ENCODE measurements at places on chromosomes 2 and 18.

- DNase-seq: no peak
These were observed 397.9 kb downstream of the NYAP2 start for GRCh38 chr2:225797394-225797793.

GRCh38 chr2:131143803-131144202 lies 38.7 kb downstream of the PLEKHB2 start:
- no peak for DNase-seq

DNA sequence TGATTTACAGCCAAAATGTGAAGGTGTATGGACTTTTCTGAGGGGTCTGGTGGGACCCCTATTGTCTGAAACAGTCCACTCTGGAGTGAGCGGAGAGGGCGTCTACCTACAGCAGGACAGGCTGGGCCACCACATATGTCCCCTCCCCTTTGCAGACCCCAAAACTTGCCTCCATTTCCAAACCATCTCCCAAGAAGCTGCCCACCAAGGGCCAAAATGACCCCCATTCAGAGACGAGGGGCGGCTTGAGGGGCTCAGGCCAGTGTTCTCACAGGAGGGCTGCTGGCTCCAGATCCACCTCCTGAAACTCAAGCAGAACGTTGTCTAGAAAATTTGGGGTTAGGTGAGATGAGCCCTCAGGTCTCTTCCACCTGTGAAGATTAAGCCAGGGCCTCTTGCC lies 161.1 kb upstream of the SALL3 start:
- no peak for DNase-seq

DNA sequence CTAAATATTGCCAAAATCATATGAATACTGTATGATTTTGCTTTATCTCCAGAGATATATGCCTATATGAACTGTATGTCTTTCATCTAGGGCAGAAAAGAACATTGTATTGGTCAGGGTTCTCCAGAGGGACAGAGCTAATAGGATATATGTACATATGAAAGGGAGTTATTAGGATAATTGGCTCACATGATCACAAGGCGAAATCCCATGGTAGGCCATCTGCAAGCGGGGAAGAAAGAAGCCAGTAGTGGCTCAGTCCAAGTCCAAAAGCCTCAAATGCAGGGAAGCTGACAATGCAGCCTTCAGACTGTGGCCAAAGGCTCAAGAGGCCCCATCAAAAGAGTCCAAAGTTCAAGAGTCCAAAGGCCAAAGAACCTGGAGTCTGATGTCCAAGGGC lies 209.9 kb downstream of the RNF144A start:
- no peak for DNase-seq

GRCh38 chr2:173355132-173355865 lies 627 bp downstream of the CDCA7 start:
- DNase-seq: peak; percentile 47

- no peak for DNase-seq
These were observed 117.4 kb downstream of the SPOPL start for GRCh38 chr2:138618971-138619370.

DNA sequence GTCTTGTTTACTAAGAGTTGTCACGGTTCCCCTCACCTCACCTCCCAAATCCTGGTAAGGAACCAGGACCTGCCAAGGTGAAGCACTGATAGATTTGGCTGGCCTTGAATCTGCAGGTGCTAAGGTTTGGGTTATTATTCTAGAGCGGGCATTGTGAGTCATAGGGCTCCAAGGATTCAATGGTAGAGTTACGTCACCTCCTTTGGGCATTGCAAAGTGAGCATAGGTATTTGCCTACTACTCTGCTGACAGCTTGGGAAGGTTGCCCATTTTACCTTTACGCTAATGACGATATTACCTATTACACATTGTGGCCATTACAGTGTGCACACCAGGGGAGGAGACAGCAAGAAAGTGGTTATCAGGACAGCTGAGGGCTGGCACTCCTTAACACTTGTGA lies 59.3 kb downstream of the SETBP1 start:
- DNase-seq: no peak

GRCh38 chr2:2901384-2902345 lies 476.0 kb downstream of the EIPR1 start:
- no peak for DNase-seq

DNA sequence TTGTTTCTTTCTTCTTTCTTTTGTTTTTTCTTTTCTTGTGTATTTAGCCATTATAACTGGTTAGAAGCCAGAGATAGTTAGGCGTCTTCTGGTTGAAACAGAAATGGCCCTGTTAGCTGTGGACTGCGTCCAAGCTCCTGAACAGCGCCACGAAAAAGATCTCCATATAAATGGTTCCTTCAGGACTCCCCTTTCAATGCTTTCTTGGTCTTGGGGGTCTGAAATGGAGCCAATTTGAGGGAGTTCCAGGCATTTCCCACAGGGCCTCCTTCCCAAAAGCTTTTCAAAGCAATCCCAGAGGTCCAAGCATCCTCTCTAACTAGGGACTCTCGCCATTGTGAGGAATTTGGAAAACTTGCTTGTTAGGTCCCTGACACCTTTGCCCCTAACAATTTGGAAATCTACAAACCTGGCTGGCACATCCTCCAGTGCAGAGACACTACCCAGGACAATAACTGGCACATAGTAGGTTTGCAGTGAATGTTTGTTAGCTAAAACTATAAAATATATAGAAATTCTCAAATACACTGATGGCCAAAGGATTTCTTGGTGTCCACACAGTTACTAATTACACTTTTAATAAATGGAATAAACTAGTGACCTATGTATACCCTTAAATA lies 80.1 kb downstream of the MYCN start:
- no peak for DNase-seq

GRCh38 chr2:111048856-111049768 lies 71.6 kb upstream of the BCL2L11 start:
- DNase-seq: no peak

DNA sequence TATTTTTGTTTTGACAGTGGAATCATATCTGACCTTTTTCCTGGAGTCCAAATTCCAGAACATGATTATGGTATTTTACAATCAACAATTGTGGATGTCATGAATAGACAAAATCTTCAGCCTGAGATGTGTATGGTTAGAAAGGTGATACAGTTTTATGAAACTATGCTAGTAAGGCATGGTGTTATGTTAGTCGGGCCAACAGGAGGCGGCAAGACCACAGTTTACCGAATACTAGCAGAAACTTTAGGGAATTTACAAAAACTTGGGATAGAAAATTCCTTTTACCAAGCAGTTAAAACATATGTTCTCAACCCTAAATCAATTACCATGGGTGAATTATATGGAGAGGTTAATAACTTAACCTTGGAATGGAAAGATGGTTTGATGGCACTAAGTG lies 137.0 kb downstream of the DNAH6 start:
- DNase-seq: peak; percentile 5

- DNase-seq: no peak
These were observed 46.8 kb upstream of the PTPRM start for GRCh38 chr18:7520200-7520785.

DNA sequence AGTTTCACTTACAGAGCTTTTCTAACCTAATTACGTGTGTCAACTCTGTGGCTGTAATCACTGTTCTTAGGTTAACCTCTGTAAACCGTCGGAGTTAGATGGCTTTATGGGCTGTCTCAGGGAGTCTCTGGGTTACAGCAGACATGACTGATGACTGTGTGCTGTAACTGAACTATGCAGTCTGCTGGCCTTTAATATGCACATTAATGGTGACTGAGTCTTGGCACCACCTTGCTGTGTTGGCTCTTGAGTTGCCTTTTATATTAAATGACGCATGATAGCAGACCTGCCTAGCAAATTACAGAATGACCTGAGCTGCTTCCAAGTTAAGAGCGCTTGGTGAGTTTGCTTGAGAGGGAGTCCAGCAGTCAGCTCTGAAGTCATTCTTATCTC lies 90.1 kb downstream of the ACKR3 start:
- DNase-seq: no peak

- DNase-seq: no peak
These were observed 597.3 kb downstream of the ERBB4 start for GRCh38 chr2:211941216-211941747.

DNA sequence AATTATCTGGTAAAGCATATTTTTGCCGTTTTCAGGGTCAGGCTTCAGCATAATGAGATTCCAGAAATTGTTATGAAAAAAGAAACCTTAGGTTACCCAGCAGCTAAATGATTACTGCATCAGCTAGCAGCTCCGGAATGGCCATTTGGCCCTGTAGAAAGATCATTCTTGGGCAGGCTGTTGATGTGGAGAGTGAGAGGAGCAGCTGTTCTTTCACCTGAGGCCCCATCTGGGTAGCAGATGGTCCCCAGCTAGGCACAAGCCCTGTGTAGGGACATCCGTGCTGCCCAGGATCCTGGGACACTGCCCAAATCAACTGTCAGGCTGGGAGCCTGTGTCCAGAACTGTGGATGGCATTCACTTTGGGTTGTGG lies 61.8 kb downstream of the NEDD4L start:
- peak; percentile 8 for DNase-seq

Data from AG10803 (cell line).